ENCODE measurements at places on chromosomes 13 and 19.

DNA sequence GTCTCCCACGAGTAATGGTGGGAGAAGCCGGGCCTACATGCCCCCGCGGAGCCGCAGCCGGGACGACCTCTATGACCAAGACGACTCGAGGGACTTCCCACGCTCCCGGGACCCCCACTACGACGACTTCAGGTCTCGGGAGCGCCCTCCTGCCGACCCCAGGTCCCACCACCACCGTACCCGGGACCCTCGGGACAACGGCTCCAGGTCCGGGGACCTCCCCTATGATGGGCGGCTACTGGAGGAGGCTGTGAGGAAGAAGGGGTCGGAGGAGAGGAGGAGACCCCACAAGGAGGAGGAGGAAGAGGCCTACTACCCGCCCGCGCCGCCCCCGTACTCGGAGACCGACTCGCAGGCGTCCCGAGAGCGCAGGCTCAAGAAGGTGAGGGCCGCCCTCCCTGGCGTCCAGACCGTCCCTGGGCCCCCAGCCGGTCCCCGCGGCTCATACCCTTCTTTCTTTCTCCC, 1.4 kb upstream of the USF2 start:
- DNase-seq = peak; percentile 34

- no peak for DNase-seq
Measured at GRCh38 chr13:65597839-65598818, 1632.0 kb downstream of the PCDH9 start.

- no peak for DNase-seq
Measured at GRCh38 chr13:24539500-24540165, 27.1 kb upstream of the PARP4 start.

DNA sequence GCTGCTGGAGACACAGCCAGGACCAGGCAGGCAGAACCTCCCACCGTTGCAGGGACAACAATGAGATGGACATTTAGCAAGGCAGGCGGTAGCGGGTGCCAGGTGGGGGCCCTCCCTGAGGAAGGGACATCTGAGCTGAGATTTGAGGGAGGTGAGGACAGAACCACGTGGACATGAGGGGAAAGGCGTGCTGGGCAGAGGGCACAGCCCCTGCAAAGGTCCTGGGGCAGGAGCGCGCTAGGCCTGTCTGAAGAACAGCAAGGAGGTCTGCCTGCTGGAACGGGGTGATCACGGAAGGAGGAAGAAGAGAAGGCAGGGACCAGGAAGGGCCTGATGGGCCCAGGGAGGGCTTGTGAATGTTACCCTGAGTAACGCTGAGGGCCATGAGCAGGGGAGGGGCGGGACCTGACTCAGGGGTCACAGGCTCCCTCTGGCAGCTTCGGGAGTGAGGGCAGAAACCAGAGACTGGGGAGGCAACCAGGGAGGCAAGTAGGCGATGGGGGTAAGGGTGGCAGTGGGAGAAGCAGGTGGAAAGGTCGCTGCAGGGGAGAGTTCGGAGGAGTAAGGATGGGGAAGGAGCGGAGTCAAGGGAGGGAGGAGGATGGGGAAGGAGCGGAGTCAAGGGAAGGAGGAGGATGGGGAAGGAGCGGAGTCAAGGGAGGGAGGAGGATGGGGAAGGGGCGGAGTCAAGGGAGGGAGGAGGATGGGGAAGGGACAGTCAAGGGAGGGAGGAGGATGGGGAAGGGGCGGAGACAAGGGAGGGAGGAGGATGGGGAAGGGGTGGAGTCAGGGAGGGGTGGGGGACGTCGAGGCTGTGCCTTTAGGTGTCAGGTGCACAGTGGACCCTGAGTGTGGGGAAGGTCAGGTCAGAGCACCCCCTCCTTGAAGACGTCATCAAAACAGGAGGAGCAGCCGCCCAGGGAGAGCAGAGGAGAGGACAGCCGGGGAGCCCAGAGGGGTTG, 15.7 kb upstream of the B3GNT3 start:
- DNase-seq = peak; percentile 20

GRCh38 chr19:42436006-42436405, 6.7 kb downstream of the CXCL17 start:
- no peak for DNase-seq

DNA sequence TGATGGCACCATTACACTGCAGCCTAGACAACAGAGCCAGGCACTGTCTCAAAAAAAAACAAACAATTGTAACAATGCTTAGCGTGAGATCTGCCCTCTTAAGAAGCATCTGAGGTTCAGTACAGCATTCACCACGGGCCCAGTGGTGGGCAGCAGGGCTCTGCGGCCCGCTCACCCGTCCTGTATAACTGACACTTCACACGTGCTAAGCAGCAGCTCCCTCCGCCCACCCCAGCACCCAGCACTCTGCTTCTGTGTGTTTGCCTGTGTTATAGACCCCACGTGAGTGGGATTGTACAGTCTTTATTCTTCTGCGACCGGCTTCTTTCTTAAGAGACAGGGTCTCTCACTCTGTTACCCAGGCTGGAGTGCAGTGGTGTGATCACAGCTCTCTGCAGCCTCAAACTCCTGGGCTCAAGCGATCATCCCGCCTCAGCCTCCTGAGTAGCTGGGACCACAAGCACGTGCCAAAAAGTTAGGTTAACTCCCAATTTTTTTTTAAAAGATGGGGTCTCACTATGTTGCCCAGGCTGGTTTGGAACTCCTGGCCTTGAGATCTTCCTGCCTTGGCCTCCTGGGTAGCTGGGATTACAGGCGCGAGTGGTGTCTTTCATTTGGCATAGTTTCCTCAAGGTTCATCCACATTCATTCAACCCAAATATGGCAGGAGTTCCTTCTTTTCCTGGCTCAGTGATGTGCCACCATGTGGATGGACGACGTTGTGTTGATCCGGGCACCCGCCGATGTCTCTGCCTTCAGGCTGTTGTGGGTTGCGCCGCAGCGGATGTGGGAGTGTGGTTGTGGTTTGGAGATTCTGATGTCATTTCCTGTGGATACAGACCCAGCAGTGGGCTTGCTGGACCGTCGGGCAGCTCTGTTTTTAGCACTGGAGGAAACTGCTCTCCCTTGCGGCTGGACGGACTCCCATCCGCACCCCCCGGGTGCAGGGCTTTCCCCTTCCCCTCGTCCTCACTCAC, 170.0 kb downstream of the KDM4B start:
- no peak for DNase-seq

- DNase-seq = peak; percentile 34
Measured at GRCh38 chr19:32651729-32652140, 23.2 kb downstream of the ANKRD27 start.

DNA sequence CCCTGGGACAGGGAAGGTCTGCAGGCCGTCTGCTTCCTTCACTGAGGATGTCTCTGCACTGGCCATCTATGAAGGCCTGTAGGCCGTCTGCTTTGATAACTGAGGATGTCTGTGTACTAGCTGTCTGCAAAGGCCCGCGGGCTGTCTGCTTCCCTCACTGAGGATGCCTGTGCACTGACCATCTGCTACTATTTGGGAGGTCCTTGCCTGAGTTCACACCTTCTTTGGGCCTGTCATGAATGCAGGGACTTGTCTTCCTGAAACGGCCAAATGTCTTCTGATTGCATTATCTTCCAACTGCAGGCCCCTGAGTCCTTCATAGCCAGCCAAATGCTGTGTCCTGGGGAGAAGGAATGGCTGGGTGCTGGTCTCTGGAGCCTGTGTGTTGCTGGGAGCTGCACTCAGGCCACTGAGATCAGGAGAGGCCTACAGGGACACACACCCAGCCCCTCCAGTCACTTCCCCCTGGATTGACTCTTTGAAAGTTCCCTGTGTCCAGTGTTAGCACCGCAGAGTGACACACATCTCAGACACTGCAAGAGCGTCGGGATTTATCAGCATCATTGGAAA, 72.9 kb downstream of the TEX29 start:
- DNase-seq = no peak

DNA sequence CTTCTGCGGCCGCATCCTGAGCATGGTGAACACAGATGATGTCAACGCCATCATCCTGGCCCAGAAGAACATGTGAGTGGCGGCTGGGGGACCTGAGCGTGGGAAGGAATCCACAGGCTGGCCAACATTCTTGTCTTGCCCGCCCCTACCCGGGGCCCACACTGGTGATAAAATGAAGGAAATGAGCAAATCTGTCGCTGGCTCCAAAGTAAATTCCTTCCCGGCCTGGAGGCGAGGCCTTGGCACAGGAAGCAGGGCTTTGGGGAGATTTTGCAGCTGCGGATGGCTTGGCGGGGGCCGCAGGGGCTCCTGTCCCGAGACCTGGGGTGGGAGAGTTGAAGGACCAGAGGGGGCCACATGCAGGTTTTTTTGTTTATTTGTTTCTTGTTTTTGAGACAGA, 4.4 kb downstream of the KXD1 start:
- no peak for DNase-seq

GRCh38 chr19:38692458-38693379, 45.3 kb downstream of the ACTN4 start:
- DNase-seq = no peak

DNA sequence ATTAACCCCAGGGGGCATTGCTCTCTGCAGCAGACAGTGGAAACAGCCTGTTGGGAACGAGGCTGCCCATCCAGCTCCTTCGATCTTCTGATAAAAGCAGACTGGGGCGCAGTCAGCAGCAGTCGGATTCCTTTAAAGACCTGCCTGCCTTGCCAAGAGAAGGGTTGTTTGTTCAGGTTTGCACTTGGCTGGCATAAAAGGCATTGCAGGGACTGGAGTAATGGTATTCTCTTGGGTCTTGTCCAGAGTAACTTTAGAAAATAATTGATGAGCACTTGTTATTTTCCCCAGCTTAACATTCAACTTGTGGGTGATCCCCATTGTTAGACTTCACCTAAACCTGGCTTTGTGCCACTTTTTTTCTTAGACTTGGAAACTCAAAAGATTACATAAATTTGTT, 67.3 kb upstream of the SLC10A2 start:
- DNase-seq = no peak

DNA sequence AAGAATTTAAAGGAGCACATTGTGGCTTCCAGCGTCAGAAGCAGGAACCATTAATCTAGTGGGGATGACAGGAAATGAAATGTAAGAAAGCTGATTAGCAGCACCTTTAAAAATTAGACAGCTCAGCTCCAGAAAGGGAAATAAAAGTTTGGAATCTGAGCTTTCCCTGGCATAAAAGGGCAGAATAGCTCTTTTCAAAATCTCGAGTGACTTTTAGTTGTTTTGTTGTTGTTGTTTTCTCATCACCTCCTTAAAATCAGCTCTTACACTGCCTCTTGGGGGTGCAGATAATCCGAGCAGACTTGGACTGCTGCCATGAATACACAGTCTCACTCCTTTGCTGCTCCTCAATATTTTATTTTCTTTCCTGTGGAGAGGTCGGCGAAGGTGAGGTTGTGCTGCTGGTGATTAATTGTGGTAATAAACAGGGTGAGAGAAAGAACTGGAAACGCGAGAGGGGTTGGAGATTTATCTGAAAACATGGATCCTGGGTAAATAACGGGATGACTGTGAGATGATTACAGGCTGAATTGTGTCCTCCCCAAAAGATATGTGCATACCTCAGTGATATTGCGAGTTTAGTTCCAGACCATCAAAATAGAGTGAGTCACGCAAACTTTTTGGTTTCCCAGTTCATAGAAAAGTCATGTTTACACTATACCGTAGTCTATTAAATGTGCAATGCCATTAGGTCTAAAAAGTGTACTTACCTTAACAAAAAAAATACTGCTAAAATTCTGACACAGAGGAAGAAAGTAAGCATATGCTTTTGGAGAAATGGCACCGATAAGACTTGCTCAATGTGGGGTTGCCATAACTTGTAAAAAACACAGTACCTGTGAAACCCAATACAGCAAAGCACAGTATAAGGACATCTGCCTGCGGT, 787.7 kb downstream of the UQCRFS1 start:
- DNase-seq = no peak

DNA sequence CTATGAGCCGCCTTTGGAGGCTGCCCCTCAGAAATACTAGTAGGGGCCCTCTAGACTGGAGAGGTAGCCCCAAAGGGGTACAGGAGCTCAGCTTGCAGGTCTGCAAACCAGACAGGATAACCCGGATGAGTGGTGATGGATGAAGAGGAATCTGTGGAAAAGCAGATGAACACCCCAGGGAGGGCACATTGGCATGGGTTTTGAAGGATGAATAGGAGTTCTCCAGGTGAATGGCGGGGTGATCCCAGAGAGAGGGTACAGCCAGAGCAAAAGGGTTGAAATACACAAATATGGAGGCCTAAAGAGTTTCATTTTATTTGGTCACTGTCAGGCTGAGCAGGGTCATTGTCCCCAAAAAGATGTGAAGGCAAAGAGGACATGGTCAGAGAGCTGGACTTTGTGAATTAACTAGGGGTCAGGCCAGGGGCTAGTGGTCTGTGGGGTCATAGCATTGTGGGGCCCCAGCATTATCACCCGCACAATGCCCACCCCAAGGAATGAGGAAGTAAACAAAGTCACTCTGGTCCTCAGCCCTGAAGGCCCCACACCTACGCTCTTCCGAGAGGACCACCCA, 4.8 kb downstream of the NR2F6 start:
- DNase-seq = no peak

DNA sequence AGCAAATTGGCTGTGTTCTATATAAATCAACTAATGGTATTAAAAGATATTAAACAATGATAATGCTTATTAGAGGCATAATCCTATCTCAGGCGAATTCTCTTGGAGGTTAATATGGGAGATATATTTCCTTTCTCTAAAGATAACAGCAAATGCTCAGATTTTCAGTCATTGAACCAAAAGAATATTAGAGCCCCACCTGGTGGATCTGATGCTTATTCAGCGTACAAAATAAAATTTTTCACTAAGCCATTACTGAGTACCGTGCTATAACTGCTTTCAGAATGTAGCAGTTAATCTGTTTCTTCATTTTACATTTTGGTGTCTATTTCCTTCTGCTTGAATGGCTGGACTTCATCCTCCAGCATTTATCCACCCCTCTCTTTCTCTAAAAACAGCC, 143.3 kb upstream of the IPO5 start:
- no peak for DNase-seq

- DNase-seq = no peak
Measured at GRCh38 chr19:42202290-42202880, 15.1 kb downstream of the DEDD2 start.

DNA sequence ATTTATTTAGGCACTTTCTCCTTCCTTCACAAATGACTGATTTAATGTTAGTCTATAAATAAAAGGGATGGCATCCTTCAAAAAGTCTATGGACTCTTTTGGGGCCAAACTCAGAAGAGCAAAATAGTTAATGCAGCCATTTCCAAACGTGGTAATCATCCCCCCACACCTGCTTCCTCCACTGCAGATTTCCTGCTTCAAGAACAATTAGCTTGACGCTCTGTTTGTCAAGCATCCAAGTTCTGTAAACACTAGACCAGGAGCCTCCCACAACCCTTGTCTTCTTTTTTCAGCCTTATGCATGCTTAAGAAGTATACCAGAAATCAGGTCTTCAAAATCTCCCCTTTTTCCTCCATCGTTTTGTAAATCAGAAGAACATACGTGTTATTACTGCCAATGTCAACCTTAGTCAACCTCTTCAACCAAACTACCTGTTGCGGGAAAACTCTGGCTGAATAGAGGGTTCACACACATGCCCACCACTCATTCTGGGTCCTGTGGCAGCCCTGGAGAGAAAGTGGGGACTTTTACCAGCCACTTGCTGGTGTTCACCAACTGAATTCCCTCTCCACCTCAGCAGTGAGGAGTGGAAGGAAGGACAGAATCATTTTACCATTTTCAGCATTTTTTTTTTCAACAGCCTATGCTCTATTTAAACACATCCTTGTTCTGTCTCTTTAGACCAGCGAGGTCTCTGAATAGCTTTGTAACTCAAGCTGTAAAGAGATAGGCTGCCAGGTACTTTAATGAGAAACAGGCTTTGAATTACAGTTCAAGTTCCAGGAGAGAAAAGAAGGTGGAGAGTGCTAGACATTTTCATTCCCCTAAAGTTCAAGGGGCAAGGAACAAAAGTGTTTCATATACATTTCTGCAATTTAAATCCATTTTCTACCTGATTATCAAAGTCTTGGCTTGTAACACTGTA, 39.1 kb downstream of the EFNB2 start:
- no peak for DNase-seq

Measured in neural crest cell (in vitro differentiated cells).